ENCODE measurements at places on chromosomes 2 and 18.

- H3K27me3 ChIP-seq, result no peaks in the 10 kb centered on the region
- no peak overlapping the region for H3K27ac ChIP-seq
- H3K4me3 ChIP-seq, result no peak overlapping the region
- peaks cover 23% of the 10 kb centered on the region for H3K4me1 ChIP-seq
Observed at GRCh38 chr18:36031407-36031806, 36.0 kb downstream of the RPRD1A start.

DNA sequence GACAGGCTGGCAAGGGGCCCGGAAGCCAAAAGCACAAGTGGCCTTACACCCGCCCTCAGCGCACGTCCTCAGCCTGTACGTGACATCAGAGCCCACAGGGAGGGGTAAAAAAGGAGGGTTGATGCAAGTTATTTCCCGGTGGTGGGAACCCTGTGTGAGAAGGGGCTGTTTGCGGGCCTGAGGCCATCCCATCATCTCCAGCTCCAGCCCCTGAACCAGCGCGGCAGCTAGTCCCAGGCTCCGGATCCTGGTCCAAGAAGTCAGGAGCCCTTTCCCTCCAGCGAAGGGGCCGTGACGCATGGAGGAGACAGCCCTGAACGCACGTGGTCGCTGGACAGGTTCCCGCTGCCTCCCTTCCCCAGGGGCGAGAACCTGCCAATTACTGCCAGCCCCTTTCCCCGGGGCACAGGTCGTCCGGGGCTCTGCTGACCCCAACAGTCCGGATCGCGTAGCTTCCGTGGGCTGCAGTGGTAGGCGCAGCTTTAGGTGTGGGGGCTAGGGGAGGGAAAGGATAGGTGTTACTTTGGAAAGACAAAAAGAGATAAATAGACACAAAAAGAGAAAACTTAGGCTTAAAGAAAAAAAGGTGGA is 1.3 kb upstream of the LRP2 start:
- H3K36me3 ChIP-seq, result no peaks in the 10 kb centered on the region
- peak overlapping the region; percentile 87 for H3K4me3 ChIP-seq
- peak; percentile 68 for DNase-seq
- H3K27ac ChIP-seq, result peak overlapping the region; percentile 34
- peaks cover 37% of the 10 kb centered on the region for H3K4me1 ChIP-seq
- peaks cover 44% of the 10 kb centered on the region for H3K27me3 ChIP-seq

GRCh38 chr2:11625671-11626070 is 44.3 kb downstream of the NTSR2 start:
- no peak overlapping the region for H3K27ac ChIP-seq
- H3K4me3 ChIP-seq, result no peak overlapping the region

- peak; percentile 40 for DNase-seq
- H3K4me1 ChIP-seq, result peaks cover 46% of the 10 kb centered on the region
- no peaks in the 10 kb centered on the region for H3K27me3 ChIP-seq
Observed at GRCh38 chr2:27857417-27858172, 32.6 kb downstream of the RBKS start.

DNA sequence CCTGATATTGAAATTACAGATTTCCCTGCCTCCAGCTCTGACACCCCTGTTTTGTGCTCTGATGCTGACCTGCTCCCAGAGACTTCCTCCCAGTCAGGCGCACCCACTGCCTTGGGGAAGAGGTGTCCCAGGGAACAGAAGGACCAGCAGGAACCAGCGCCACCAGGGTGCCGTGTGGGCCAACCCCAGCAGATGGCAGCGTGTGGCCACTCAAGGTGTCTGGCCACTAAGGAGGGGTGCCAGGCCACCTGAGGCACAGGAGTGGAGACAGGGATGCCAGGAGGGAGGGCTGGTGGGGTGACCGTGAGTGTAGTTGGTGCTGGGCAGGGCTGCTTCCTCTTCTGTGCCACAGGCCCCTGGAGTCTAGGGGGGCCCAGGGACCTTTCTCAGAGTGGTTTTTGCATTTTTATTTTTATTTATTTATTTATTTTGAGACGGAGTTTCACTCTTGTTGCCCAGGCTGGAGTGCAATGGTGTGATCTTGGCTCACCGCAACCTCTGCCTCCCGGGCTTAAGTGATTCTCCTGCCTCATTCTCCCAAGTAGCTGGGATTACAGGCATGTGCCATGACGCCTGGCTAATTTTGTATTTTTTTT is 56.0 kb downstream of the TEX44 start:
- no peak overlapping the region for H3K27ac ChIP-seq
- no peak overlapping the region for H3K4me3 ChIP-seq
- peak; percentile 66 for DNase-seq

DNA sequence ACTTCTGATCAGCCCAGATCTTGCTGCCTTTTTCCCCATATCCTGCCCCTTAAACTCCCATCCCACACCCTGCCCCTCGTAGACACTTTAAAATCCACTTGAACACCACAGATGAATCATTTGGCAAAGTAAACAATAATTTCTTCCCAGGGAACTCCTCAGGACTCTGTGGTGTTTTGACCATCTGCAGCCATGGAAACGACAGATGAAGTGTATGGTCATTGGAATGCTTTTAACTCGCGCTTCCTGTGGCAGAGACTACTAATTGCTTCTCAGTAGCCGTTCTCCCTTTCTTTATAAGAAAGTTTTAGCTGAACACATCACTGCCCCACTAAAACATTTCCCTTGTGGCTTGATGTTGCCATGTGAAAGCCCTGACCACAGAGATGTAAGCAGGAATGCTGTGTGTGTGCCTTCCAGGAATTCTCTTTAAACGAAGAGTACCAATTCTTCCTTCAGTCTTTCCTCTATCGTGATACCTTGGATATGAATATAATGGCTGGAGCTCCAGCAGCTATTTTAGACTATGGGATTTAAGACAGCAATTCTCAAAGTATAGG is 92.7 kb upstream of the PARD3B start:
- no peak overlapping the region for H3K27ac ChIP-seq
- H3K4me1 ChIP-seq, result no peaks in the 10 kb centered on the region
- H3K27me3 ChIP-seq, result no peaks in the 10 kb centered on the region
- DNase-seq, result no peak
- no peak overlapping the region for H3K4me3 ChIP-seq

GRCh38 chr2:220503431-220503830 is 876.0 kb downstream of the SLC4A3 start:
- H3K4me3 ChIP-seq, result no peak overlapping the region
- H3K27ac ChIP-seq, result no peak overlapping the region
- H3K36me3 ChIP-seq, result no peaks in the 10 kb centered on the region
- DNase-seq, result no peak
